ENCODE measurements at places on chromosomes 13 and 19. TPM values are rescaled to one million over a fixed set of nuclear protein-coding genes. Genes with fewer than 3 reads are reported as not detected.

FCAR gene
- not detected for total RNA-seq

ZNF677 gene
- total RNA-seq = 31.2 TPM

GRCh38 chr19:5000120-5000611, 31.3 kb downstream of the KDM4B start:
- DNase-seq = no peak

DNA sequence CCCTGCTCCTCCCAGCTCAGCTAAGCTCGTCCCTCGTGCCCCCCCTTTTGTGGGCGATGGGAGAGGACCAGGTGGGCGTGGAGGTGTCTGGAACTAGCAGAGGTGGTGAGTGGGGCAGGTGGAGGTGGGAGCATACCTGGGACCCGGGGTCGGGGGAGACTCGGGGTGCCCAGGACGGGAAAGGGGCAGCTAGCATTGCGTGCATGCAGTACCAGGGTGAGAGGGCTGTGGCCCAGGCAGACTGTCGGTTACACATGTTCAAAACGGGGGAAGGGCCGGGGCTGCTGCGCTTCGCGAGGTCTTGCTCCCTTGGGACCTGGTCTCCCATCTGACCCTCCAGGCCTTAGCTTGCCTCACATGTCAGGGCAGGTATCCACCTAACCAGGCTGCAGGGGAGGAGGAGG, 9.1 kb downstream of the TLE5 start:
- no peak for DNase-seq

DNA sequence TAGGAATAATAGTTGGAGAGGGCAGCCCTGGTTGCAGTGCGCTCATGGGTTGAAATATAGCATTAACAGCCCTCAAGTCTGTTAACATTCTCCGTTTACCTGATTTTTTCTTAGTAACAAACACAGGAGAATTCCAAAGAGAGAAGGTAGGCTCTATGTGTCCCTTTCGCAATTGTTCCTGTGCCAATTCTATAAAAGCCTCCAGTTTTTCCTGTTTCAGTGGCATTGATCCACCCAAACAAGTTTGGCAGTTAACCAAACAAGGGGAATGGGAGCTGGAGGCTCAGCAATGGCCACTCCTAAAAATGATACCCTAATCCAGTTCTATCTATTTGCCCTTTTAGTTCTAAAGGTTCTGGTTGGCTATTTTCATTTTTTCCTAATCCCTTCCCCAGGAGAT, 151.6 kb downstream of the ZNF486 start:
- DNase-seq = peak; percentile 3

DACH1 gene
- total RNA-seq = 26.4 TPM

DNA sequence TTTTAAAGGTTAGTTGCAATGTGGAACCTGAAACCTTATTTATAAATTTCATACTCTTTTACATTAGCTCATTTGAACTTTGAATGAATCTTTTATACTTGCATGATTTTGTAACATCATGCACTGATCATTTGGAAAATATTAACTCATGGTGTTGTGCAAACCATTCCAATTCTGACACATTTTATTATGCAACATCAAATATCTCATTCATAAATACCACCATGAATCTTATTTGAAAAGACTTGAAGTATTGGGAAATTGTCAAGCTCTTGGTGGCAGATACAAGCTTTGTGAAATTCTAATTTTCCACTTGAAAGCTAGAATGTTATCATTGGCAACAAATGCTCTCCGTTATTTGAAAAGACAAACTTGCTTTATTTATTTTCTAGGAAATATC, 379.9 kb upstream of the PCDH20 start:
- DNase-seq = no peak

- no peak for DNase-seq
Measured at GRCh38 chr19:17406887-17407196, 1.4 kb upstream of the BST2 start.

PODNL1 gene
- total RNA-seq = 0.21 TPM

ZNF556 gene
- 1.3 TPM for total RNA-seq

GRCh38 chr19:48918801-48919247, 14.7 kb upstream of the DHDH start:
- DNase-seq = no peak

GRCh38 chr13:111338841-111339240, 18.4 kb downstream of the TEX29 start:
- no peak for DNase-seq

SOX1 gene
- not detected for total RNA-seq

- no peak for DNase-seq
Measured at GRCh38 chr13:107117327-107118012, 549.5 kb upstream of the ARGLU1 start.

DNA sequence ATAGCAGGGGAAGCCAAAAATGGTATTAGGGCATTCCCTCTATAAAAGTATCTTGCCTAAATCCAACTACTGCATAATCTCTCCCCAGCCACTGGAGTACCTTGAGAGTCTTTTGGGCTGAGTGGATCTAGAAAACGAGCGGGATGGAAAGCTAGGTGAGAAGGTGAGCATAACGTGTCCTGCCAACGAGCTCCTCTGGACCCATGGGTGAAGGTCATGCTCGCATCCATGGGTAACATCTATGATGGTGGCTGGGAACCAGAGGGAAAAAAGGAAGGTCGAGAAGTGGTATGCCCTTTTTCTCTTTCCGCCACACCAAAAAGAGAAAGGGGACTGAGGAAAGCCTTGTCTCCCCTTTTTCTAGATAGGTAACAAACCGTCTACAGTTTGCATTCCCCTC, 63.0 kb downstream of the ZNF208 start:
- no peak for DNase-seq

DNA sequence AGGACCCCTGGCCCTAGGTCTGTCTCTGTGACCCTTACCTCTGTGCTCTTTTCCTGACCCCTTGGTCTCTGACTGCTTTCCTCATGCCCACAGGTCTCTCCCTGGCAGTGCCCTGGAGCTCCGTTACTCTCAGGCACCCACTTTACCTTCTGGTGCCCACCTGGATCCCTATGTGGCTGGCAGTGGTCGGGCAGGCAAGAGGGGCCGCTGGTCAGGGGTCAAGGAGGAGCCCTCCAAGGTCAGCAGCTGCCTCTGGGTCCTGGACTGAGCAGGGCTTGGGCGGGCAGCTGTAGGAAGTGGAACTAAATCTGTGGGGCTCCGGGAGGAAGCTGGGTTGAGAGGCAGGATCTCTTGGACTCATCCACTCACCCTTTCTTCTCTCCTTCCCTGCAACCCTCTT, 16.3 kb downstream of the PPFIA3 start:
- no peak for DNase-seq

GRCh38 chr13:114027826-114028225, 54.0 kb upstream of the C13orf46 start:
- DNase-seq = no peak

DNA sequence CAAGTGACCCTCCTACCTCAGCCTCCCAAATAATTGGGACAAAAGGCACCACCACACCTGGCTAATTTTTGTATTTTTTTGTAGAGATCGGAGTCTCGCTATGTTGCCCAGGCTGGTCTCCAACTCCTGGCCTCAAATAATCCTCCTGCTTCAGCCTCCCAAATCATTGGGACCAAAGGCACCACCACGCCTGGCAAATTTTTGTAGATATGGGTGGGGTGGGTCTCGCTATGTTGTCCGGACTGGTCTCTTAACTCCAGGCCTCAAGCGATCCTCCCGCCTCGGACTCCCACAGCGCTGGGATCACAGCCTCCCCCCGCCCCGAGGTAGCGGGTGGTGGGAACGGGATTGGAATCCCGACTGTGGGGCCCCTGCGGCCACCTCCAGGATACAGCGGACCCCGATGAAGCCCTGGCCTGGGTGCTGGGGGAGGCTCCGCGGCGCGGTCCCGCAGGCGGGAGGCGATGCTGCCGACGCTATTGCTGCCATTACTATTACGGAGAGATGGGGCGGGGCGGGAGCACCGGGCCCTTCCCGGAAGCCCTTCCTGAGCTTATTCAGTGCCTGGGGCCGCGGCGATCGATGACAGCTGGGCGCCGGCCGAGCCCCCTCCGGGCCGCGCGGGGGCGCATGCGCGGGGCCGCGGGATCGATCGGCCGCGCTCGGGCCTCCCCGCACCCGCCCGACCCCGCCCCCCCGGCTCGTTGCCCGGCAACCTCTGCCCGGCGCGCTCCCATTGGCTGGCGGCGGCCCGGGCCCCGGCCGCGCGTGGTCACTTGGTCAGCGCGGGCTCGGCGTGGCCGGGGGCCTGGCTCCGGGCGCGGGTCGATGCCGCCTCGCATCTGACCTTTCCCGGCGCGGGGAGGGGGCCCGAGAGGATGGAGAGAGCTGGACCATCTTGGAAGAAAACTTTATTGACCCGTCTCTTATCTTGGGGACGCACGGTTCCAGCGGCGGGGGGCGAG, 27.9 kb upstream of the ONECUT3 start:
- DNase-seq = no peak

DNA sequence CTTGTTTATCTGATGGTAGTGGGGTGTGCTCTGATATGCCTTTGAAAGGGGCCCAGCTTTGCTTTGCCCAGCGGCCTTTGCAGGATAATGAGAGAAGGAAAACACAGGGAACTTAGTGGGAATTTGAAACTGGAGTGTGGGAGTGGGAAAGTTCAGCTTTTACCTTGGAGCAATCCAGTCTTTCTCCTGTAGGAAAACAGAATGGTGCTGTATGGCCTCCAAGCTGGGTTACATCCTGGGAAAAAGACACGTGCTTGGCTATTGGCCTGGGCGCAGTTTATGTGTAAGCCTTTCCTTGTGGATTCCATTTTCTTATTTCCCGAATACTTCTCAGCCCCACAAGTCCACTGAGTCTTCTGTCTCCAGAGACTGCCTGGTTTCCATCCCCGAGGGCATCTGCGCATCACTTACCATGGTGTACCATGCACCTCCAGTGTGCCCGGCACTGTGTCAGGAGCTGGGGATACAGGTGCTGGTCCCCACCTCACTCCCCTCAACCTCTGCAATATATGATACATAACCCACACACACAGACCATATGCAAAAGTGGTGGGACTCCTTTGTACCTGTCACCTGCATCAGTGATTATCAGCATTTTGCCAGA, 31.5 kb downstream of the ACTN4 start:
- DNase-seq = no peak

DNA sequence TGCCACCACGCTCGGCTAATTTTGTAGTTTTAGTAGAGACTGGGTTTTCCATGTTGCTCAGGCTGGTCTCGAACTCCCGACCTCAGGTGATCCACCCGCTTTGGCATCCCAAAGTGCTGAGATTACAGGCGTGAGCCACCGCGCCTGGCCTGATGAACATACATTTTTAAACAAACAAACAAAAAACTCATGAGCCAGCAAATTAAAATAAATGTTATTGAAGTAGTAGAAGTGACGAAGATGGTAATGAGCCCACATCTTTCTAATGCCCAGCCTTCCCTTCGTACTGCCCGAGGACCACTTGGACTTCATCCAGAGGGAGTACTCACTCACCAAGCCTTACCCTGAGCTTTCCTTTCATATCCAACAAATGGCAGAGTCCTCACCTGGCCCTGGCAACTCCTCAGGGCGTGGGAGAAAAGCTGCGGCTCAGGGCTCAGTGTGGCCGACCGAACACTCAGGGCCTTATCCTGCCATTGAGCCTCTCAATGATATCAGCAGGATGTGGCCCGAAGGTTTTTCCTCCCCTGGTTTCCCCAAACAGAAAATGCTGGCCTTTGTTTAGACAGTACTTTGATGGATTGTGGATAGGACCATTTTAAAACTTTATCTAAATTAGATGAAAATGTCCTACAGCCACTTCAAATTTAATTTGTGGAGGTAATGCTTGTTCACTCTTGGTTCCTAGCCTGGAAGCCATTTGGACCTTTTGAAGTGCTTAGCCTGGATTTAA, 22.8 kb upstream of the ABCC4 start:
- DNase-seq = no peak

DNA sequence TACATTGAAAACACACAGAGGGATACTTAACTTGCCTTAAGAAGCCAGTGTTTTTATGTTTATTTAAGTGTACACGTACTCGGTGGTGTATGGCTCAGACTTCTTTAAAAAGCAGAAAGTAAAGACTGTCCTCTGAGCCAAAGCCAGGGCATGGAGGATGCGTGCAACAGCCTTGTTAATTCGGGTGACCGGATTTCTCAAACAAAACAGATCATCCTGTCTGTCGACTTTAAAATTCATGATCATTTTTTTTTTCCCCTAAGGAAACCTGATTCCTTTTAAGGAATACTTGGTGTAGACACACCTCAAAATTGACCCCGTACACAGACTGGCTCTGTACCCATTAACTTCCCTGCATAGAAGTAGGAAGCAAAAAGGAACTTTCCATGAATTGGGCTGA, 124.7 kb upstream of the RNF113B start:
- no peak for DNase-seq

DLEU7 gene
- total RNA-seq = 0.11 TPM

DNA sequence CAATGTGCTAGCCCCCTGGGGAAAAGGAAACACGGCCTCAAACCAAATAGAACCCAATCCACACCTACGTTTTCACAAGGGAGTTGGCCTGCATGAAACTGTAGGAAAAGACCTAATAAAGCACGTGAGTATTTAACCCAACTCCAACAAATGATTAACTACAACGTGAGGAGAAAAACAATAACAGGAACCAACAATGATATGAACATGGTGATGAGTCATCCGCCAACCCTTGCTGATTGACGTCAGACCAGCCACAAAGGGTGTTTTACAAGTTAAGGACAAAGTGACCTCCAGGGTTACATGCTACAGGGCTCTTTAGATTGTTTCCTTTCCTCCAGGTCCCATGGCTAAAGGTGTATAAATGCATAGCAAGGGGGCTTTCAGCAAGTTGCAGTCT, 460.5 kb downstream of the COG6 start:
- no peak for DNase-seq

GRCh38 chr19:42306646-42307045, 4.2 kb upstream of the PAFAH1B3 start:
- no peak for DNase-seq

DNA sequence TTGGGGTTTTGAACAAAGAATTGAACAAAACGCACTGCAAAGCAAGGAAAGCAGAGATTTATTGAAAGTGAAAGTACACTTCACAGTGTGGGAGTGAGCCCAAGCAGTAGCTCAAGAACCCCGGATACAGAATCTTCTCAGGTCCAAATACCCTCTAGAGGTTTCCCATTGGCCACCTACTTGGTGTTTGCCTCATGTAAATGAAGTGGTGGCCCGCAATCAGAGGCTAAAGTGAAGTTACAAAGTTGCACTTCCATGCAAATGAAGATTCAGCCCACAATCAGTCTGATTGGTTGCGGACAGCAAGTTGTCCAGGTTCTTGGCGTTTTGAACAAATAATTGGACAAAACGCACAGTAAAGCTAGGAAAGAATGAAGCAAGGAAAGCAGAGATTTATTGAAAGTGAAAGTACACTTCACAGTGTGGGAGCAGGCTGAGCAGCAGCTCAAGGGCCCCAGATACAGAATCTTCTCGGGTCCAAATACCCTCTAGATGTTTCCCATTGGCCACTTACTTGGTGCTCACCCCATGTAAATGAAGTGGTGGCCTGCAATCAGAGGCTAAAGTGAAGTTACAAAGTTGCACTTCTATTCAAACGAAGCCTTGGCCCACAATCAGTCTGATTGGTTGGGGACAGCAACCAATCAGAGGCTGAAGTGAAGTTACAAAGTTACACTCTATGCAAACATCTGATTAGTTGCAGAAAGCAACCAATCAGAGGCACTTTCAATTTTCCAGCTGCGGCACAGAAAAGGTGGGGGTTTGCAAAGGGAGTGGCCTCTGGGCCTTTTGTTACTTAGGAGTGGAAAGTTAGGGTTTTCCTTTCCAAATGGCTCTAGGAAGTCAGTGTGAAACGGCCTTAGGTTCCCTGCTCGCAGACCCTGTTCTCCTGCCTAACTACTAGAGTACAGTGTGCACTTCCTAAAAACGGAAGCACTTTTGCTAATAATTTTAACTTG, 4.8 kb upstream of the TM9SF2 start:
- no peak for DNase-seq
